Stimulated activated CD4-positive, alpha-beta T cell treated with anti-CD3 and anti-CD28 coated beads, TNF-alpha, amount 100 ng/mL, for 4 hours (primary cell): ENCODE measurements at places on chromosomes 1 and 21.
A peak's percentile ranks its signal among the peaks of the same experiment; 100 is the strongest.

DNA sequence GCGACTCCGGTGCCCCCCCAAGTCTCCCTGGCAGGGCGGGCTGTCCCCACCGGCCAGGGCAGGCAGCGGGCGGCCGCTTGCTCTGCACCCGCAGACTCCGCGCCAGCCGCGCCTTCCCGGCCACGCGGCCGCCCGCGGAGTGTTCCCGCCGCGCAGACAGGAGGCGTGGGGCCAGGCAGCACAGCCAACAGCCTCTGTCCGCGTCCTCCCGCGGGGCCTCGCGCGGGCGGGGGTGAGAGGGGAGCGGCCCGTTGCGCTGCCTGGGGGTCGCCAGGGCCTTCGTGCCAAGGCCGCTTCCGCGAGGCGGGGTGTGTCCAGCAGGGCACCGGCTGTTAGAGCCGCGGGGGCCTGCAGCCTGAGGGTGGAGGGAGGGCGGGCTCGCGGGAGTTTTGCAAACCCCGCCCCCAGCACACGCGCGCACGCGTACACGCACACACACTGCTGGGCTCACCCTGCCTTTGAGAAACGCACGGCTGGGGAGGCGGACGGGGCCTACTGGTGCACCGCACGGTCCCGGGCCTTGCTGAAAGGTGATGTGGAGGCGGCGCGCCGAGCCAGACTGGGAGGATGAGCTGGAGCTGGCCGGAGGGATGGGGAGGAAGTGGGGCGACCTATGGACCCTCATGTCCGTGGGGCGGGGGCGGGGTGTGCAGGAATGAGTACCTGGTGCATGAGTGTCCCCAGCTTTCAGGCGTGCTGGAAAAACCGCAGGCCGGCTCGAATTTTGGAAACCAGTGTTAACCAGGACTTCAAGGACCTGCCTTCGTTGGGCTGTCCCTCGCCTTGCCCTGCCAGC, 41.5 kb downstream of the KIAA1614 start:
- DNase-seq, result peak; percentile 51

GRCh38 chr1:83497563-83497962, 501.4 kb downstream of the TTLL7 start:
- DNase-seq, result no peak

GRCh38 chr21:15562748-15563147, 167.0 kb upstream of the USP25 start:
- DNase-seq, result no peak

DNA sequence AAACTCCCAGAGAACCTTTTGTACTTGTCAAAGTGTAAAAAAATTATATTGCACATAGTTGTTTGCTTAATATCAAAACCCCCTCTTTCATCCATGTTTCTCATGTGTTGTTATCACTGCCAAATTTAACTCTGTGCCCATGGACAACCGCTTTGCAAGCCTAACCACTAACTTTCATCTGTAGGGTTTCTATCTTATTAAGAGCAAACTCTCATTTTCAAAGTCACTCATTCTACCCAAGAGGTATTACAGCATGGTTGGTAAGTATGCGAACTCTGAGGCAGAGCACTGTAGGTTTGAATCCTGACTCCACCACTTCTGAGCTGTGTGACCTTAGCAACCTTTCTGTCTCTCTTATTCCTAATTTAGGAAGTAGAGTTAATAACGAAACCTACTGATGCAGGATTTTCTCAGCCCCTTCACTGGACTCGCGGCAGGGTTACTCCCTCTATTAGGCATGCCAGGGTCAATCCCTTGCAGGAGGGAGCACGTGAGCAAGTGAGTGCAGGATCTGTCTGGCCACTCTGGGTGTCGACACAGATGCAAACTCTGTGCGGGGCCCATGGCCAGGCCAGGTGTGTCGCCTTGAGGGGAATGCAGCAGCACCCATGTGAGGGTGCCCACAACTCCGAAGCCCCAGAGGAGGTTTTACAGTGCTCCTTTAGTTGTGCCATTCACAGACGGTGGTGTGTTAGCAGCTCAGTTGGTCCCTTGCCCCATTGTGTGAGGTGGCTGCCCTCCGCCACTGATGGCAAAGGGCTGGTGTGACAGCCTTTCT, 361.5 kb upstream of the ADGRL2 start:
- no peak for DNase-seq
